ENCODE measurements at places on chromosomes 3 and 15. TPM values are rescaled to one million over a fixed set of nuclear protein-coding genes. Genes with fewer than 3 reads are reported as not detected.
A peak's percentile ranks its signal among the peaks of the same experiment; 100 is the strongest.

Gene HIGD2B
- total RNA-seq = 0.15 TPM

DNA sequence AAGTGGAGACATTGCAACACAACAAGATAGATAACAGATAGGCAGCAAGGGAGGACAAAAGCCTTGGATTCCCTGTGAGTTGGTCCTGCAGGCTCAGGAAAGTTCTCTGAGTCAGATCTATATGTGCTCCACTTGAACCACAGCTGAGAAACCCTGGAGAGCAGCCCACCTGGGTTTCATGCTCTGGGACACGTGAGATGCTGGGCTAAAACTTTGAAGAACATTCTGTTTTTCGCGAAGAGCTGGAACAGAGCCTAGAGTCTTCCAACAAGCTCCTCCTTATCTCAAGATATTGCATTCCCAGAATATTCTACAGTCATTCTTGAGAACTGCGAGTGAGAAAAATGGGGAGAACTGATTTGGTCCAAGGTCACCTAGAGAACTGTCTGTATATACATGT lies 583.0 kb upstream of the ROBO1 start:
- no peak for DNase-seq

Gene ITIH3
- total RNA-seq = not detected

DNA sequence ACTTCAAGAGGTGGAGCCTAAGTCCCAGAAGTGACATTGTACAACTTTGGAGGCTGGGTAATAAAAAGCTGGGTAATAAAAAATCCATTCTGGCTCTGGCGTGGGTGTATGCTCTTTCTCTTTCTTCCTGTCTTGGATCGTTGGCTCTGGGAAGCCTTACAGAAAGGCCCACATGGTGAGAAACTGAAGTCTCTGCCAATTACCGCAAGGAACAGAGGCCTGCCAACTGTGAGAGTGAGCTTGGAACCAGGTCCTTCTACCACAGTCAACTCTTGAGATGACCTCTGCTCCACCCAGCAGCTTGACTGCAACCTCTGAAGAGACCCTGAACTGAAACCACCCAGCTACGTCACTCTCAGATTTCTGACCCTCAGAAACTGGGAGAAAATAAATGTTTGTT lies 51.0 kb downstream of the NR2F2 start:
- peak; percentile 91 for DNase-seq

DNA sequence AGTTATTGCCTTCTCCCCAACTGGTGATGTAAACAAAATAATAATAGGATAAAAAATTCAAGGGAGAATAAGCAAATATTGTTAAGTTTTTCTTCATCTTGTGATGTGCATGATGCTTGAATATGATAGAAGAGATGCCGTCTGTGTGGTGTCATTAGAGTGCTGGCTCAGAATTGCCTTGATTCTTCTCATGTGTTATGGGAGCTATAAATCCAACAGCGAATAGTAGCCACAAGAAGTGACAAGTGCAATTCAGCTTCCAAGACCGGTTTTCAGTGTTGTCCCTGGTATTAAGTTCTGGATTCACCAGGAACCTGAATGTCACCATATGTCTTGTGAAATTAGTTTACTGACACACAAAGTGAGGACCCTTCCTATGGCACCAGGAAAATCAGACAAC lies 547.0 kb downstream of the NSUN3 start:
- no peak for DNase-seq

DNA sequence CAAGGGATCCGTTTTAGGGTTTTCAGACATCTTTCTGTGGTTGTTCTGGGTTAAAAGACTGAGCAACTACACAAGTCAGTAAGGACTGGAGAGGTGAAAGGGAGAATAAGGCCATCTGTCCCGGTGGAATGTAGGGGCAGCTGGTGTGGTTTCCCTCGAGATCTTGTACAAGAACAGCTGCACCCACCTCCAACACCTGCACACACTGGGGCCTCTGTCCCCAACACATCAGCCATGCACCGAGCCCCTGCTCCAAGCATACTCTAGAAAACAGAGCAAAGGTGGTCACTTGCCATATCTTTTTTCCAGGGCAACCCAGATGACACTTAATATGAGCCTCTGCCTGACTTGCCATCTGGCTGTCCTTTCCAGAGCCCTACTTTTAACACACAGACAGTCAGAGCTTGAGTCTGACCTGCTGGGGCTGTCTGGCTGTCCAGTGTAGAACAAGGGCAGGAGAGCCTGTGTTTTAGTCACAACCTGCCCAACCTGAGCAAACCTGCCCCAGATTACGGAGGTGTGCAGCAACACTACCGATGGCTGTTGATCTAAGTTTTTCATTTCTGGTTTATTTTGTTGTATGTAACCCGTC lies 12.2 kb downstream of the MAN2A2 start:
- no peak for DNase-seq

DNA sequence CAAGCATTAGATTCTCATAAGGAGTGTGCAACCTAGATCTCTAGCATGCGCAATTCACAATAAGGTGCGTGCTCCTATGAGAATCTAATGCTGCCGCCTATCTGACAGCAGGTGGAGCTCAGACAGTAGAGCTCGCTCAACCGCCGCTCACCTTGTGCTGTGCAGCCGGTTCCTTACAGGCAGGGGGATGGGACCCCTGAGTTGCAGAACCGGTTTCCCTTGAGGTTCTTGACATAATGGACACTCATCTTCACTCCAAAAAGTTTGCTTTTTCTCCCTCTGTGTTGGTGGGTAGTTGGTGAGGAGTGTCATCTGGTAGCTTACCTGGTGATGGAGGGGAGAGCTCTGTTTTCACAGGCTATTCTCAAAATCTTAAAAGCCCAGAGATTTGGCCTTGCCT lies 324.0 kb upstream of the TBL1XR1 start:
- no peak for DNase-seq

DNA sequence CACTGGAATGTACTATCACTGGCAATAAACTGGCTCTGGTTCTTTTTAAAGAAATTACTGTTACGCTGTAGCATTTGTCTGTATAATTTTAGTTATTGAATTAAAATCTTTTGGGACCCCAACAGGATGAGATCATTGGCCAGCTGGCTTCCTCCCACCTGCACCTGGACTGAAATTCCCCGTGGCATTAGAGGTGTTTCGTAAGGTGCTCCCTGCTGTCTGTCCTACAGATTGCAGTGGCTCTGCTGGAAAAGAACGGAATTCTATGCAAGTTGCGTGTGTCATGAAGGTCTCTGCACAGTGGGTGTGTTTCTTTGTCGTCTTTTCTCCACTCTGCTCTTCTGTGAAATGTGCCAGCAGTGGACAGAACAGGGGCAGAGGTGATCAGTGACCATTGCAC lies 383.4 kb downstream of the PTPRG start:
- no peak for DNase-seq

GRCh38 chr3:136444581-136444980 lies 194.4 kb downstream of the PCCB start:
- DNase-seq = no peak

DNA sequence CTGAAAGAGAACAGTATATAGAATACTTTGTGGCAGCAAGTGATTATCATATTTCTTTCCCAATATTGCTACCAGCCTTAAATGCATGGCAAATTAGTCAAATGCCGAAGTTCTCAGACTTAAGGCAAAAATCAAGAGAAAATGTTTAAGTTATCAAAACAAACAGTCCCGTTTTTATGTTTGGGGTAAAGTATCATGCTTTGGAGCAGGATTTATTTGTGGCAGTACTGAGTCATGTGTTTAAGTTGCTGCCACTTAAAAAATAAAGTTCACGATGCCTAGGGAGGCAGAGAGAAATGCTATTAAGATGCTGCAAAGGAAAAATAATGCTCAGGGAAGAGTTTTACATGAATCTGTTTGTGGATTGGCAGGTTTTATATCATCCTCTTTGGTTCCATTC lies 417.4 kb upstream of the MDFIC2 start:
- no peak for DNase-seq

Gene SLC30A4
- 2.4 TPM for total RNA-seq

Gene GLDN
- total RNA-seq = not detected

DNA sequence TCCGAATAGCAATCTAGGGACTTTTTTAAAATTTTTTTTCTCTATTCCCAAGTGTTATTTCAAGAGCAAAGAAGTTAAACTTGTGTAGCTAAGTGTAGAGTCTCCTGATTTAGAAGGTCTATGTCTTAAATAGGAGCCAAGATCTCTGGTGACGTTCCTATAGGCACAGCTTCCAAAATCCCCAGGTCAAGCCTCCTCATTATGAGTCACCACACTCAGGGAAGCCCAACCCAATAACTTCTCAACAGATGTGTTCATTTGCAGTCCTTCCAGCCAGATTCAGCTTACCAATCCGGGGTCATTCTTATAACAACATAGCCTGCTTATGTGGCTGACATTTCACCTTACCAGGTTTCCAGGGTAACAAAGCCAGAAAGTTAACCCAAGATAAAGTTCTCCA lies 270.3 kb downstream of the IL5RA start:
- DNase-seq = no peak

GRCh38 chr3:134857356-134857755 lies 62.3 kb downstream of the EPHB1 start:
- no peak for DNase-seq

- peak; percentile 6 for DNase-seq
These were observed 699 bp downstream of the MEGF11 start for GRCh38 chr15:66252685-66253417.

Gene FRMD4B
- 20.8 TPM for total RNA-seq

GRCh38 chr3:58333206-58334012 lies 717 bp downstream of the PXK start:
- DNase-seq = peak; percentile 43

Gene ANKUB1
- total RNA-seq = not detected

GRCh38 chr3:85360742-85361387 lies 402.1 kb downstream of the CADM2 start:
- peak; percentile 22 for DNase-seq

DNA sequence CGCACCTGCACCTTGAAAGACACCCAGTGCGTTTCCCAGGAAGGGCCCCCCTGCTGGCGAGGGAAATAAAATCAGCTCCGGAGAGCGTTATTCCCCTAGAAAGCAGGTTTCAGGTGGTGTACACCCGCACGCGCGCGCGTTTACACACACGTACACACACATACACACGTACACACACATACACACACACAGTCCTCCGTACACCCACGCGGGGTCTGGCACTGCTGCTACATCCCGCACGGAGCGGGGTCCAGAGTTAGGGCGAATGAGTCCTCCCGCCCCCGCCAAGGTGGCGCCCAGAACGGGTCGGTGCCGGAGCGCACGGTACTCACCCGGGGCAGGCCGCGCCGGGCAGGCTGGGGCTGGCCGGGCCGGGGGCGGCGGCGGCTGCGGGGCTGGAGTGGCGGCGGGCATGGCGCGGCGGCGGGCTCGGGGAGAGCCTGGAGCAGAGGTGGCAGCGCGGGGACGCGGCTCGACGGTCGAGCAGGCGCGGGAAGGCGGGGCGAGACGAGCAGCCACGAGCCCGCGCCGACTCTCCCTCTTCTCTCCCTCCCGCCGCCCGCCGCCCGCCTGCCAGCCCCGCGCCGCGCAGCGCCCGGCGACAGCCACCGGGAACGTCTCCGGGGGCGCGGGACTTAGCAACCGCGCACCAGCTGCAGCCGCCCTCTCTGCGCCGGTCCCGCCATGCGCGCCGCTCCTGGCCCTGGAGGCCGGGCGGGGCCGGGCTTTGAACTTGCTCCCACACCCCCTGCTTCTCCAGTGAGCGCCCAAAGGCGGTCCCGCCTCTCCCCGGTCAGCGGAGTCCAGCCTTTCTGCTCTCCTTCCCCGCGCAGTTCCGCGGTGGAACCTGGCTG lies at the start of gene DCLK3:
DCLK3 (minus strand) TSS at position 704 of the 854 bp plus-strand sequence; CDS start at position 414, 290 bp downstream.
- no peak for DNase-seq

GRCh38 chr3:4061783-4062360 lies 241.3 kb upstream of the SETMAR start:
- DNase-seq = no peak

Gene RHOV
- 1.6 TPM for total RNA-seq

Gene RNF168
- 14.1 TPM for total RNA-seq

GRCh38 chr3:50192689-50193141 lies 1.3 kb downstream of the GNAT1 start:
- DNase-seq = peak; percentile 38

DNA sequence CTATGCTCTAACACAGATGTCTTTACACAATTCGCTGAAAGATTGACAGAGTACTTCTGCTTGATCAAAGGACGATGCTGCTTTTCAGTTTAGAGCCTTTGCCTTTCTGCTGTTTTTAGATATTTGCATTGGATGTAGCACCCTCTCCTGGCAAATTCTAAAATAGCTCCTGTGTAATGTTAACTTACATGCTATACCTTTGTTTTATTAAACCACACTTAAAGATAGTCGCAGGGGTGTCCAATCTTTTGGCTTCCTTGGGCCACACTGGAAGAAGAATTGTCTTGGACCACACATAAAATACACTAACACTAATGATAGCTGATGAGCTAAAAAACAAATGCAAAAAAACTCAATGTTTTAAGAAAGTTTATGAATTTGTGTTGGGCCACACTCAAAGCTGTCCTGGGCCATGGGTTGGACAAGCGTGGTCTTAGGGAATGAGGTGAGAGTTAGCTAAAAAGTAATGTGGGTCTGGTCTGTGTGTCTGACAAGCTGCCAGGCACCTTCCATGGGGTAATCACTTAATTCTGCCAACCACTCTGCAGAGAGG lies 62.9 kb downstream of the ATG7 start:
- peak; percentile 76 for DNase-seq

DNA sequence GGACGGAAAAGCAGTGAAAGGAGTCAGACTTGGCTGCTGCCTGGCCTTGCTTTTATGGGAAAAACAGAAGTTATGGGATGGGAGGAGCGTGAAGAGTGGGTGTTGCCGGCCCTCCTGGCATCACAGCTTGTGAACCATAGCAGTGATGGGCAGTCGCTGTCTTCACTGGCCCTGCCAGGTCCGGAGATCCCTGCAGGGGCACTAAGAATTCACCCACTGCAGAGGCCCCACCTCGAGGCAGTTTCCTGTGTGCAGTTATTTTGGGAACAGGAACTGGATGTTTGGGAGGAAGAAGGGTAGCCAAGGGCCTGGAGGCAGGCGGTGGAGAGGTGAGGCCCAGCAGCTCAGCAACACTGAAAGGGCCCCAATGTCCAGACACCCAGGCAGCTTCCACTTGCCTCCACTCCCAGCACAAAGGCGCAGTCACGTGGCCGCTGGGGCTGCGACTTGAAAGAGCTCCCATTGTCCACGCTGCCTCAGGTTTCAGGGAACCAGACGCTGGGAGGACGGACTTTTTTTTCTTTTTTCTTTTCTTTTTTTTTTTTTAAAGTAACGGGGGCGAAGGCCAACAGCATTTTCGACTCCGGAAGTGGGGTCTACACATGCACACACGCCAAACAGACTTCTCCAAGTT lies 255.6 kb downstream of the ZNF621 start:
- DNase-seq = peak; percentile 45

- no peak for DNase-seq
These were observed 9.9 kb downstream of the SPCS1 start for GRCh38 chr3:52715714-52716305.

Gene EXD1
- not detected for total RNA-seq

Measured in renal cortical epithelial cell (primary cell).